Lower lobe of right lung (tissue), 2 donors: ENCODE measurements at places on chromosomes 7 and 10. TPM values are rescaled to one million over a fixed set of nuclear protein-coding genes. Genes with fewer than 3 reads are reported as not detected.
A peak's percentile ranks its signal among the peaks of the same experiment; 100 is the strongest.

DNA sequence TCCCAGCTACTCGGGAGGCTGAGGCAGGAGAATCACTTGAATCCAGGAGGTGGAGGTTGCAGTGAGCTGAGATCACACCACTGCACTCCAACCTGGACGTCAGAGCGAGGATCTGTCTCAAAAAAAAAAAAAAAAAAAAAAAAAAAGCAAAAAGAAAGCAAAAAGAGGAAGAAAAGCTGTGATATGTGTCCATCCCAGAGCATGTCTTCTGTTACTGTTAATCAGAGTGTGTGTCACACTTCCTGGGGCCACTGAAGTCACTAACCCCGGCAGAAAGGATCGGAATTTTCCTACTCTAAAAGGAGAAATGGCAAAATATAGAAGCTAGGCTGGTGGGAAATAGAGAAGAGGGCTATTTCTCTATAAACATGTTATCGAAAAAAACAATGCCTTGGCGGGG, 11.9 kb downstream of the PIK3AP1 start:
- H3K27me3 ChIP-seq, result no peaks in the 10 kb centered on the region
- H3K36me3 ChIP-seq, result no peaks in the 10 kb centered on the region
- peaks cover 7% of the 10 kb centered on the region for H3K4me1 ChIP-seq
- H3K4me3 ChIP-seq, result no peak overlapping the region
- no peak for DNase-seq
- H3K27ac ChIP-seq, result peak overlapping the region; percentile 37

DNA sequence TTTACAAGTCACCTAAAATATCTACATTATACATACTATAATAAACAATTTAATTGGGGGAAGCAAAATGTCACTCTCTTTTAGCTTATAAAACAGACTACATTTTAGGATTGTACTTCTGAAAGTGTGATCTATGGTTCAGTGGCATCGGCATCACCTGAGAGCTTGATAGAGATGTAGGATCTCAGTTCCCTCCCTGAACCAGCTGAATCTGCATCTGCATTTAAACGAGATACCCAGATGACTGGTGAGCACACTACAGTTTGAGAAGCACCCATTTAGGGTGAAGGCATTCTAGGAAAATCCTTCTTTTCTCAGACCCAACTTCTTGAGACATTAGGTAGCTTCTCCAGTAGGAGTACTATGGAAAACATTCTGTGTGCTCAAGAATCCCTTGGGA, 21.5 kb upstream of the SDHAF3 start:
- no peaks in the 10 kb centered on the region for H3K36me3 ChIP-seq
- no peak for DNase-seq
- H3K4me3 ChIP-seq, result no peak overlapping the region
- no peaks in the 10 kb centered on the region for H3K27me3 ChIP-seq
- H3K27ac ChIP-seq, result no peak overlapping the region

DNA sequence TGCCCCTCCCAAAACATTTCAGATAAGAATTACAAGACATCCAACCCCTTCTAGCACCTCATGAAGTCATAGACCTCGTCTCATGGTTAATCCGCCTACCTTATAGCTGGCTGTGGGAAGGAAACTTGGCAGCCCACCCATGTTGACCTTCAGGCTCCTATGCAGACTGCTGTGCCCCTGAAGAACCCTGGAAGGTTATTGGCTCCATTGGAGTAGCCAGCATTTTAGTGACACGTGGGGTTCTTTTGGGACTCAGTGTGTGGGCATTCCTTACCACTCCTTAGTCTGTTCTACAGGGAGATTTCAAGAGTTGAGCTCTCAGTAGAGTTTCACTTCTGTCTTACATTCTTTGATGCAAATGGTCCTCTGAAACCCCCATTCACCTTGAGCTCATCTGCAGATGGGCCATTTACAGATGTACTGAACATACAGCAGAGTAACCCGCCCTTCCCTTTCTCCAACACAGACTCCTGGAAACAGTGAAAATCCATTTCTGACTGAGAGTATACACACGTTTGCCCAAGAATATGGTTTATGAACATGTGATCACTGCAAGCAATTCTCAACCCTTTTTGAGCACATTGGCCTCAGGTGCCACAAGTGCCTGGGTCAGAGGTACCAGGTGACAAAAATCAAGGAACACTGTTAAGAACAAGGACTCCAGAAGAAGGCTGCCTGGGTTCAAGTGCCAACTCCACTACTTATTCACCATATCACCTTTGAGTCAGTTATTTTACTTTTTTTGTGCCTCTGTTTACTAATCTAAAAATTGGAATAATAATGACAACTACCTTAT, 54.0 kb upstream of the HECW1 start:
- H3K36me3 ChIP-seq, result no peaks in the 10 kb centered on the region
- H3K4me1 ChIP-seq, result no peaks in the 10 kb centered on the region
- no peak for DNase-seq
- no peak overlapping the region for H3K4me3 ChIP-seq
- no peaks in the 10 kb centered on the region for H3K27me3 ChIP-seq
- H3K27ac ChIP-seq, result no peak overlapping the region

GRCh38 chr10:100128951-100129350, 47.3 kb upstream of the CPN1 start:
- no peaks in the 10 kb centered on the region for H3K4me1 ChIP-seq
- no peak overlapping the region for H3K4me3 ChIP-seq
- no peak overlapping the region for H3K27ac ChIP-seq
- DNase-seq, result no peak
- H3K27me3 ChIP-seq, result peaks cover 11% of the 10 kb centered on the region

GRCh38 chr7:20241911-20242261, 24.7 kb upstream of the MACC1 start:
- no peak overlapping the region for H3K27ac ChIP-seq
- no peak overlapping the region for H3K4me3 ChIP-seq
- H3K4me1 ChIP-seq, result peaks cover 5% of the 10 kb centered on the region
- DNase-seq, result no peak
- H3K36me3 ChIP-seq, result no peaks in the 10 kb centered on the region

- no peaks in the 10 kb centered on the region for H3K27me3 ChIP-seq
- no peak overlapping the region for H3K4me3 ChIP-seq
- no peaks in the 10 kb centered on the region for H3K36me3 ChIP-seq
- DNase-seq, result no peak
- peaks cover 8% of the 10 kb centered on the region for H3K4me1 ChIP-seq
Measured at GRCh38 chr7:69078997-69079769, 519.1 kb upstream of the AUTS2 start.

Gene NEURL1
- 0.95 TPM for total RNA-seq

DNA sequence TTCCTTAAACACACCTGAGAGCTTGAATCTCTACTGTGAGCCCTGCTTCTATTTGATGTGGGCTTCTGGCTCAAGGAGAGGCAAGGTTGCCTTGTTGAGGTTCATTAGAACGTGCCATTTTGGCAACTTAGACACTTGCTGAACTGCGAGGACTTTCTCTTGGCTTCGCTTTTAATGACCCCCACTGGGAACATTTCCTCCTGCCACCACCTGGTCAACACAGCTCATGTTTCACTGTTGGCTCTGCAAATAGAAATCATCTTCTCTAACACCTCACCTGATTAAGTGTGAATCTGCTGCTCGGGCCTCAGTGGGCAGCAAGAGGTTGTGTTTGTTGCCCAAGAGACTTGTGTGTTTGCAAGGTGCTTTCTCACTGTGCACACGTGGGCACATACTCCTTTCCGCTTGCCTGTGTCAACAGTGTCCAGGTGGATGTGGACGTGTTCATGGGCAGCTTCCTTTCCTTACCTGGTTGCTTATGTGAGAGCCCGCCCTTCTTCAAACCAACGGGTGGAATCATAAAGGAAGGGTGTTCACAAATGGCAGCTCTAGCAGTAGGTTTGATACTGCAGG, 147.0 kb downstream of the NRP1 start:
- no peaks in the 10 kb centered on the region for H3K27me3 ChIP-seq
- no peak for DNase-seq
- H3K4me1 ChIP-seq, result no peaks in the 10 kb centered on the region
- H3K36me3 ChIP-seq, result peaks cover 67% of the 10 kb centered on the region
- H3K27ac ChIP-seq, result no peak overlapping the region

Gene PLEKHA8
- 8.8 TPM for total RNA-seq

Gene PRTFDC1
- total RNA-seq, result 3.8 TPM
